Cerebellar cortex (tissue), 1 donor: ENCODE measurements at places on chromosomes 4 and X.

DNA sequence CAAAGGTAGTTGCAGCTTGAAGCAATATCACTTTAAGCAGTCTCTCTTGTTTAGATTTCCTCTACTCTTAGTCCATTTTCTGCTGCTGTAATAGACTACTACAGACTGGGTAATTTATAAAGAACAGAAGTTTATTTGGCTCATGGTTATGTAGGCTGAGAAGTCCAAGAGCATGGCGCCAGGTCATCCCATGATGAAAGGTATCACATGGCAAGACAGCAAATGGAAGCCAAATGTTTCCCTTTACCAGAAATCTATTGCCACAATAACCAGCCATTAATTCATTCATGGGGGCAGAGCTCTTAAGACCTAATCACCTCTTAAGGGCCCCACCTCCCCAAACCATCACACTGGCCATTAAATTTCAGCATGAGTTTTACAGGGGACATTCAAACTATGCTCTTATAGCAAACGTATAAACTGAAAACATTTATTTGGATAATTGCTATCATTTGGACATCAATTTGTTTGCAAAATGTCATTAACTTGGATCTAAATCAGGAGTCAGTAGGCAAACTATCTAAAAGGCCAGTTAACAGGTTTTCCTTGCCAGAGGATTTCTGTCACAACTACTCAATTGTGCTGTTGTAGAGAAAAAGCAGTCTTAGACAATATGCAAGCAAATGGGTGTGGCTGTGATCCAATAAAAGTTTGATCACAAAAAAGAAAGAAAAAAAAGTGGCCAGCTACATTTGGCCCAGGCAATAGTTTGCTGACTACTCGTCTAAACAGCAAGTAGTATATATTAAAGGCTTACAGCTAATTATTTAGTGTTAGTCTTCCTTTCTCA, 75.7 kb upstream of the GUCY1A1 start:
- DNase-seq: no peak

DNA sequence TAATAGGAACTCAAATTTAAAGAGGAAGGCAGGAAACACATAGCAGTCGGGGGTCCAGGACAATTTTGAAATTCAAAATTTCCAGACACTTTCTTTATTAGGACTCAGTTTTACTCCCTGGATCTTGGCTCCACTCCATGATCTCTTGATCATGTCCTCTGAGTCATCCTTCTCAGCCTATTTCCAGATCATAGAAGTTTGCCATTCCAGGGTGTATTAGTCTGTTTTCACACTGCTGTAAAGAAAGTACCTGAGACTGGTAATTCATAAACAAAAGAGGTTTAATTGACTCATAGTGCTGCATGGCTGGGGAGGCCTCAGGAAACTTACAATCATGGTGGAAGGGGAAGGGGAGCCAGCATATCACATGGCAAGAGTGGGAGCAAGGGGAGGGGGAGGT, 564.7 kb upstream of the ACTRT1 start:
- no peak for DNase-seq

DNA sequence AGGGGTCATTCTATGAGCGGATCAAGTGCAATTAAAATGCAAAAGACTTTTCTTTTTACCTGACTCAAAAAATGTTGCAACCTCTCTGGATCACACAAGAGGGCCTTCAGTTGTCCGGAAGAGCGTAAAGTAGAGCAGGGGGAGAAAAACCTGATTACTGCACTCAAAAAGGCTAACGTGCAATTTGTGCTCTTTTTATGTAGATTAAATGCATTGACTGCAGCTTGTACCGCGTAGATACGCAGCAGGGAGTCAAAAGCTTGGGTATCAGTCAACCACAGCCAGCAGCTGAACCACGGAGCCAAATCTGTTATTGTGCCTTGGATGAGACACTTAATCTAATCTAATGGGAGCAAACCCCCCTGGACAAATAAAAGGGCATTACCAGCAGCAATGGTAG, 107.3 kb upstream of the RAI2 start:
- no peak for DNase-seq

GRCh38 chr4:94139931-94140612, 67.6 kb upstream of the SMARCAD1 start:
- no peak for DNase-seq

DNA sequence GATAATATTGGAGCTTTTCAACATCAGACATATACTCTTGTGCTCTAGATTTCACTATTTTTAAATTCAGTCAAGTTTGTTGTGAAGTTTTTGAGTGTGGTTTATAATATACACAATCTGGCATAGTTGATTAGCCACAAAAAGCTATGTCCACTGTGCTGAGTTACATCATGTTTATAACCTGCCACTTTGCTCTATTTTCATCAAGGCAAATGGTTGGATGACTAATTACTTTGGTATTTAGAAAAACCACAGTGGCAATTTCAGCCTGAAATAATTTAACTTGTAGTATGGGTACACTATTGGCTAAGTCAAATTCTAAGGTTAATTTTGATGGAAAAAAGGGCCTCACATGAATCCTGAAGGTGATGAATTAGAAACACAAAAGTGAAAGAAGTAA, 262.6 kb downstream of the C4orf33 start:
- DNase-seq: no peak

DNA sequence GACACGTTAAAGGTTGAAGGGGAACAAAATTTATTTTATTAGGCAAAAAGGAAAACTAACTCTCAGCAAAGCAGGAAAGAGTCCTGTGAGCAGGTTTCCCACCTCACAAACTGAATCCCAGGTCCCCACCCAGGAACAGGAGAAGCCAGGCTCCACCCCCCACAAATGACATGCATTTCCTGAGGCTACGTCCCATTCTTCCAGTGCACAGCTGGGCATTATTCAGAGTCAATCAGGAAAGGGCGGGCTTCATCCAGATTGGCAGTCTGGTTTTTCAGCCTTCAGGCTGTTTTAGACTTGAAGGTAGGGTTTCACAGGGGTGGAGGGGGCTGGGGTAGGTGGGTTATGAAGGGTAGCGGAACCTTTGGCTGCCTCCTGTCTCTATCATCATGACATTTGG, 11.9 kb upstream of the ASIC5 start:
- DNase-seq: no peak

- no peak for DNase-seq
Measured at GRCh38 chr4:128803783-128804182, 5.7 kb upstream of the JADE1 start.

DNA sequence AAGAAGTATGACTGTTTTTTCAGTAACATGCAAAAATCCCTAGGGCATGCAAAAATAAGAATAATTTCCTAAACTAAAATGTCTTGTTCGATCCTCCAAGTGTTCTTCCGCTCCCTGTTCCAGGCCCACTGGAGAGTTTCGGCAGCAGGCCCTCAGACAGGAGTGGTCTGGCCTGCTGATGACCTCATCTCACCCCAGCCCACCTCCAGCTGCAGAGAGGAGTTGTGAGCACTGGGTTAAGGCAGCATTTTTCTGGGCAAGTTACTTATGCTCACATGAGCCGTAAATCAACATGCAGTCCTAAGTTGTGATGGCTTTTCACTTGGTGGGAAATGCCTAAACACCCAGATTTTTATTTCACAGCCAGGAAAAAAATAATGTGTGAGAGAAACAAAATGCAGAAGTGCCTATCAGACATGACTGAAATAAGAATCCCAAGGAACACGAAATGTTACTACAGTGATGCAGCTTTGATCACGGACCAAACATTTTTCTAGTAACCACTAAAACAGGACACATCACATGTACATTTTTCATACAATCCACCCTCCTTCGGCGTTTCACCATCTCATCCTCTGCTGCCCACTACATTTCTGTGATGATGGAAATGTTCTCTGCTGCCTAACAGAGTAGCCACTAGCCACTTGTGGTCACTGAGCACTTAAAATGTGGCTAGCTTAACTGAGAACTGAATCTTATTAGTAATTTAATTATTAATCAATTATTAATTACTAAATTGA, 153.3 kb upstream of the TBL1X start:
- DNase-seq: no peak

- no peak for DNase-seq
Measured at GRCh38 chr4:82450966-82451755, 20.8 kb downstream of the ENOPH1 start.

GRCh38 chrX:1860936-1861594, 246.2 kb downstream of the ASMT start:
- no peak for DNase-seq

GRCh38 chr4:1571165-1572009, 112.7 kb downstream of the FAM53A start:
- DNase-seq: no peak

- DNase-seq: no peak
Measured at GRCh38 chrX:11190745-11191510, 79.8 kb downstream of the HCCS start.

DNA sequence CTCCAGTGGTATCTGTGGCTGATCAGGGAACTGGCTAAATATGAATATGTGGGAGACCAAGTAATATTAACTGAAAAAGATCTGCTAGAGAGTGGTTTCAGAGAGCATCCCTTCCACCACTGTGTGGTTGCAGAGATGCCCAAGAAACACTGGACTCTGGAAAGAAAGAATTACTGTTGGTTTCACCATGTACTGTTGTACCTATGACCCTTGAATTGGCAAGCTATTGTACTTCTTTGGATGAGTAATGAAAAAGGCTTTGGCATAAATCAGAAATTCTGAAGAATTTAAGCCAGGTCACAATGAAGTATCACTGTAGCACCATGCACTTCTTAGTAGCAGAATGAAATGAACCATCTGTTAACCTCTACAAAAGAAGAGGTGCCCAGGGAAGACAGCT, 134.4 kb upstream of the INTU start:
- DNase-seq: no peak

GRCh38 chrX:136714626-136715599, 65.8 kb downstream of the ARHGEF6 start:
- DNase-seq: no peak

DNA sequence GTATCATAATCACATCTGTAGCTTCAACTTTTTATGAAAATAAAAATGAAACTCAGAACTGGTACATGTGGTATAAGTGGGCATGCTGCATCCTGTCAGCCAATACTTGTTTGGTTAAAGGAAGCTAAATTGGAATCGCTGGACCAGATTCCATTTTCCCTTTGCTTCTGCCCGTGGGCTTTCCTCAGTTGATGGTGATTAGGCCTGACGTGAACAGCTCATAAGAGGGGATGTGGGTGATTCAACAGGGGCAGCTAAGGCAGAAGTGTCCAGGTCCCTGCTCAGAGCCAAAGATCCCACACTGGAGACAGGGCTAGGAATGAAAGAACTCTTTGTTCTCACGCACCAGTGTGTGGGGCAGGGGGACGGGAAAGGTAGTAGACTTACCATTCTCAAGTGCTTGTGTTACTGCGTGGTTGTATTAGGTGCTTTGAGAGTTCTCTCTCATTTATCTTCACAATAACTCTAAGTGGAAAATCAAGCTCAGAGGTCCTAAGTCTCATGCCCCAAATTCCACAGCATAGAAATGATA, 63.2 kb upstream of the GUCY1A1 start:
- no peak for DNase-seq

- DNase-seq: no peak
Measured at GRCh38 chr4:127533028-127533700, 99.6 kb upstream of the INTU start.

GRCh38 chr4:141132709-141133145, 542 bp downstream of the RNF150 start:
- DNase-seq: peak; percentile 43

DNA sequence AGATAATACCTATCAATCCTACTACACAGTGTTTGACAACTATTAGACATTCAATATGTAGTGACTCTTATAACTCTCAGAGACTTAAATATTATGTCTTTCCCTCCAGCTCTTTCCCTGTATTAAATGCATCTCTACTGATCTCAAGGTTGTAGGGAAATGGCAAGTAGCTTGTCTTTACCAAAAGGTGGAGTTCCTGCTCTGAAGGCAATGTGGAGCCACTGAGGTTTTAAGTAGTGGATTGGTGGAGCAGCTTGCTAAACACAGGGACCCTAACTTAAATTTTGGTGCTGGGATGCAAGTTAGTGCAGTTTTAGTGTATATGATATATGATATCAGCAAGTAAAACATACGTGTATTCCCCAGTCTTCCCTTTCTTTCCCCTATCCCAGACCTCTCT, 13.1 kb downstream of the FNIP2 start:
- DNase-seq: peak; percentile 51
